ACHN (cell line): ENCODE measurements at places on chromosomes 11 and 22.

GRCh38 chr11:46267930-46268329 is 9.5 kb upstream of the CREB3L1 start:
- DNase-seq = no peak

- DNase-seq = no peak
Measured at GRCh38 chr11:37972691-37973090, 1374.7 kb upstream of the RAG2 start.

- DNase-seq = peak; percentile 42
Measured at GRCh38 chr11:77046060-77046501, 11.9 kb downstream of the B3GNT6 start.

GRCh38 chr11:55714982-55715888 is 53.2 kb downstream of the OR4C6 start:
- peak; percentile 42 for DNase-seq

GRCh38 chr22:20519558-20519957 is 12.1 kb downstream of the MED15 start:
- no peak for DNase-seq

DNA sequence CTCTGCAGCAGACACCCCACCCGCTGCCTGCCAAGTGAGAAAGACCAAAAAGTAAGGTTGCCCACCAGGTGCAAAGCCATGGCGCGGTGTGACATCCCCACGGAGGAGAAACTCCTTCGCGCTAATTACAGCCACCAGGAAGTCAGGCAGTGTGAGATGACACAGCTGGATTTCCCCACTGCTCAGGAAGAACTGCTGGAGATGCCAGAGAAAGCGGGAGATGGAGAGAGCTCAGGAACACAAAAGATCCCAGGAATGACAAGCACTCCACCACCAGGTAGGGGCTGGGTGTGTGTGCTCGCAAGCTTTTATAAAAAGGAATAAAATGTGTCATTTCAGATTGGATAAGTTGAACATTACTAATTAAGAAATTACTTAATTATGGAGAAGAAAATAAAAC is 292.7 kb downstream of the OPCML start:
- DNase-seq = no peak

DNA sequence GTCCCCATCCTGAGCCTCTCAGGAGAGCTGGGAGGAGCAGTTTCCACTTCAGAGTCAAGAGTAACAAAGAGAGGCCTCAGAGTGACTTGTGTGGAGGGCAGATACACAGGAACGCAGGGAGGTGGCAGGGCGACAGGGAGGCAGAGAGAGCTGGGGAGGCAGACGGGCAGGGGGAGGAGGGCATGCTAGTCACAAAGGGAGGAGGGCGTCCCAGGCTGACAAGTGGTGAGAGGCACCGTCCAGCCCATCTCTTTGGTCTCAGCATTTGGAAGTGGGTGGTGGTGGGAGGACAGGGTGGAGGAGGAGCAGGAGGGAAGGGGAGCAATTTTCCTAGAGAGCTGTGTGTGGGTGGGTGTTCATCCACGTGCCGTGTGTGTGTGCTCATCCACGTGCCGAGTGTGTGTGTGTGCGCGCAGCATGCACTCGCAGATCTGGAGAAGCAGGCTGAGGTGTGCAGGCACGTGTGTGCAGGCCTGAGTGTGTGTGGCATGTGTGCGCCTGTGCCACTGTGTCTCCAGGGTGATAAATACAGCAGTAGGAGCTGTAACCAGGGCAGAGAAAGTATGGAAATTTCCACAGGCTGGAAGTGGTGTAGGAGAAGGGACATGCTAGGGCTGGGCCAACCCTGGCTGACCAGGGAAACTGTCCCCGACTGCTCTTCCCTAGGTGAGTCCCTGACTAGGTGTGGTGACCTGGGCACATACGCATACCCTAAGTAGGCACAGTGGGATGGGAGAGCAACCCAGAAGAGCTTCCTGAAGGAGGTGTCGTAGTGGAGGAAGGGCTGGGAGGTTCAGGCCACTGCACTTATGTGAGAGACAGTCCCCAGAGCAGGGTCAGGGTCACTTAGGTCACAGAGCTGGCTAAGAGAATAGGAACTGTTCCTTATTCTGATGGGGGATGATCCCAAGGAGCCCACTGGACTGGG is 7.3 kb upstream of the PDE2A start:
- no peak for DNase-seq

DNA sequence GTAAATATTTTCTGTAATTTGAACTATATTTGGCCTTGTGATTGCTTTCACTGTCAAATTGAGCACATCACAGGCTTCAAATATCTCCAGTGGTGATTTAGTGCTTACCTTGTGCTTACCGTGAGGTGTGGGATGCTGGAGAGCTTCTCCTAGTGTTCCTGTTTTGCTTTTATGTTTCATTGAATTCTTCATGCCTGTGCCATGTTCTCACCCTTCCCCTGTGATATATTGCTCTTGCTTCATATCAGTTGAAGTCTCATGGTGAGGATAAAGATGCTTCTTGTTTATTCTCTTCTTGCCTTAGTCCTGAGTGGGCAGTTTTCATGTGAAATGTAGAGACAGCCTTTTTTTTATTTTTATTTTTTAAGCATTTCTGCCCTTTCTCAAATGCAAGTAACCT is 198.0 kb upstream of the PDGFD start:
- no peak for DNase-seq

GRCh38 chr11:22764735-22765134 is 64.9 kb downstream of the SVIP start:
- no peak for DNase-seq

GRCh38 chr11:7974668-7975067 is 9.4 kb upstream of the NLRP10 start:
- no peak for DNase-seq

DNA sequence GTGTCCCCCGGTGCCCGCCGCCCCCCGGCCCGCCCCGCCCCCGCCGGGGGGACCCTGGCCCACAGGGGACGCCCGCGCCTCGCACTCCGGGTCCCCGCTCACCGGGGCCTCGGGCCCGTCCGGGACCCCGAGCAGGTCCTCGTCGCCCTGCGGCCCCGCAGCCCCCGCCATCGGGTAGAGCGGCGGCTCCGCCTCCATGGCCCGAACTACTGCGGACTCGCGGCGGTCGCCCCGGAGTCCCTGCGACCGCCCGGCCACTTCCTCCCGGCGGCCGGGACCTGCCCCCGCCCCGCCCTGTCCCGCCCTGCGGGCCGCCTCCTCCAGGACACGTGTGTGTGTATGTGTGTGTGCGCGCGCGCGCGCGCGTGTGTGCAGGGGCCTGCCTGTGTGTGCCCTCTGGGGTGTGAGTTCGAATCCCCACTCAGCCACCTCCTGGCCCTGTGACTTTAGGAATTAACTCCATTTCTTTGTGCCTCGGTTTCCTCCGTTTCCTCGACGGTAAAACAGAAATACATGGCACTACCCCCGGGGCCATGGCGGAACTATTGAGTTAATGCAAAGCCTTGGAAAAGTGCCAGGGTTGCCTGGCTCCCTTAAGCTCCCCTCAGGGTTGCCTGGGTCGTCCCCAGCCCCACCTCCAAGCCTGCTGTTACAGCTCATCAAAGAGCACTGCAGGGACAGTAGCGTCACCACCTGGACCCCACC is at the start of gene UNC93B1:
UNC93B1 (minus strand) TSS at position 252 of the 705 bp plus-strand sequence; CDS start at position 198, 54 bp downstream.
- peak; percentile 83 for DNase-seq

GRCh38 chr11:73461964-73462363 is 85.8 kb downstream of the RELT start:
- no peak for DNase-seq

DNA sequence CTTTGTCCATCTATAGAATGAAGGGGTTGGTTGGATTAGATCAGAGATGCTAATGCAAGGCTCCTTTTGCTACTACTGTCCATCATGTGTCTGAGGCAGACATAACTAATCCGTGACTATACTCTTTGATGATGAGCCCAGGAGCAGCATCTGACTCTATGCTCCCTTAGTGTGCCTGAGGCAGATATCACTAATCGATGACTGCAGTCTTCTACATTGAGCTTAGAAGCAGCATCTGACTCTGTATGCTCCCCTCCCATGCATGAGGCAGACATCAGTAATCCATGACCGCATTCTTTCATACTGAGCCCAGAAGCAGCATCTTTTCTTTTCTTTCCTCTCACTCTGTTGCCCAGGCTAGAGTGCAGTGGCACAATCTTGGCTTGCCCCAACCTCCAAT is 4.2 kb downstream of the TCN2 start:
- no peak for DNase-seq

GRCh38 chr11:17558916-17559315 is 11.9 kb downstream of the OTOG start:
- DNase-seq = no peak

DNA sequence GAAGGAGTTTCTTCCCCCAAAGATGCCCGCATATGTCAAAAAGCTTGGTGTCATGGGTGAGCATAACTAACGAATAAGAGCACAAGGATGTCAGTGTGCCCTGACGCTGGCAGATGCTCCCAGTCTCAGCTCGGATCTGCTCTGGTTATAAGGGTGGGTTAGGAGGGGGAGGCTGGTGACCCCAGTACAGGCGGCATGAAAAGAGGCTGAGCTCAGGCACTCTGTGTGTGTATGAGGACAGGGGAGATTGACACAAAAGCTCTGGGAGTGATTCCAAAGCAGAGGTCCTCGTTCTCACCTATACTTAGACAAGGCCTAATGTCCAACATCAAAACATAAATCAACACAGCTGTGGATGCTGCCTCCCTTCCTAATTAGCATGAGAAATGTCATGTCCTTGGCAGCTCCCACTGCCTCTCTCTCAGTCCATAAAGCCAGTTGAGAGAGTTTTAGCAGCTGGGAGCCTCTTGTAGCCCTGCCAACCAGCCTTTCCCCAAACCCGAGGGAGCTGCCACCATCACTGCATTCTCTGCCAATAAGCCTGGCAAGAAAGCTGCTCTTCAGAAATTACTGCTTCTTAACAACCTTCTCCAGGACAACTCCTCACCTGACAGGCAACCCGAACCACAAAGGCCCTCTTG is 59.8 kb downstream of the SC5D start:
- DNase-seq = no peak

GRCh38 chr22:30297991-30298701 is 8.8 kb upstream of the CASTOR1 start:
- DNase-seq = no peak

- no peak for DNase-seq
Measured at GRCh38 chr22:45757068-45757467, 85.4 kb downstream of the ATXN10 start.

- no peak for DNase-seq
Measured at GRCh38 chr11:14812757-14813156, 79.3 kb downstream of the CYP2R1 start.

DNA sequence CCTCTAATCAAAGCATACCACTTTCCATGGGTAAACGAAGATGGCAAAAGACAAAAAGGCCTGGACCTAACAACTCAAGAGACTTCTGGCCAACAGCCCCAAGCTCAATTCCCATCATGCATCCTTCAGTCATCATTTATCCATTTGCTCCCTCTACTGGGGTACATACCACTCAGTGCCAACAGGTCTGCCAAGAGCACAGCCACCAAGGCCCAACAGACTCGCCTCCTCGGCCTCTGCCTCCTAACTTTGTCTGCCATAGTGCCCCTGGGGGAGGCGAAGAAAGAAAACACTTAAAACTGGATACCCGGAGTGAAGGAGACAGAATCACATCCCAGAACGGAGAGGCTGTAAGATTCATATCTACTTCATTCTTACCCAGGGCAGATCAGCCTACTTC is 1.1 kb downstream of the HYOU1 start:
- DNase-seq = peak; percentile 48

DNA sequence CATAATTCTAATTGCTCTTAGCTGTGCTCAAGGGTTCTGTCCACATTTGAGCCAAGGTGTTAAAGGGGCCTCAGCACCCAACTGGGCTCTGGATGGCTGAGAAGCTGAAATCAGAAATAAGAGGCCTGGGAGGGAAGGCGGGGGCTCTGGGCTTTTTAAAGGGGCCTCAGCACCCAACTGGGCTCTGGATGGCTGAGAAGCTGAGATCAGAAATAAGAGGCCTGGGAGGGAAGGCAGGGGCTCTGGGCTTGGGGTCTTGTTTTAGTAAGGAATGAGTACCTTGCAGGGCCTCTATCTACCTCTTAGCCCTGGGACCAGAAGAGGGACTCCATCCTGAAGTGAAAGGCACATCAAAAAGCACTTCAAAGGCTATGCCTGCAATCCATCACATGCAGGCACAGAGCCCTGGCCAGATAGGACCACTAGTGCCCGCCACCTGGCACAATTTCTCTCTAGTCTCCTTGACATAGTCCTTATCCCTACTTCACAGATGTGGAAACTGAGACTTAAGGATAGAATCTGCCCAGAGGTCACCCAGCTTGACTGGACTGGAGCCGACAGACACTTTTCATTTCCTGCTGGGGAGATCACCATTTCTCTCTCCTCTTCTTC is 35.6 kb downstream of the DKK3 start:
- no peak for DNase-seq

GRCh38 chr11:103842795-103843194 is 193.6 kb upstream of the DDI1 start:
- no peak for DNase-seq

GRCh38 chr11:95788921-95789505 is 569 bp downstream of the FAM76B start:
- peak; percentile 51 for DNase-seq

DNA sequence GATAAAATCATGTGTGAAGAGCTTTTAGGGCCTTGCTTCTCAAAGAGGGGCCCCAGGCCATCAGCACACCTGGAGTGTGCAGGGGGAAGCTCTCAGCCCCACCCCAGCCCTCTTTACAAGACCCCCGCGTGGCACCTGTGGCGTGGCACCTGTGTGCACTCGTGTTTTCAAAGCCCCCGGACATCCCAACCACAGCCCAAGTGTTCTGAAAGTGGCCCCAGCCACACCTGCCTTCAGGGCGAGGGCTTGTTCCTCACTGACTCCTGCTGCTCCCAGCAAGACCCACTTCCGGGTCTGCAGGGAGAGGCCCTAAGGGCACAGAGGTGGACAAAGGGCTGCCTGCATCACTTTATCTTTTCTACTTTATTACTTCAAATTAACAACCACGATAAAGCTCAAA is 17.5 kb upstream of the TMEM184B start:
- no peak for DNase-seq

DNA sequence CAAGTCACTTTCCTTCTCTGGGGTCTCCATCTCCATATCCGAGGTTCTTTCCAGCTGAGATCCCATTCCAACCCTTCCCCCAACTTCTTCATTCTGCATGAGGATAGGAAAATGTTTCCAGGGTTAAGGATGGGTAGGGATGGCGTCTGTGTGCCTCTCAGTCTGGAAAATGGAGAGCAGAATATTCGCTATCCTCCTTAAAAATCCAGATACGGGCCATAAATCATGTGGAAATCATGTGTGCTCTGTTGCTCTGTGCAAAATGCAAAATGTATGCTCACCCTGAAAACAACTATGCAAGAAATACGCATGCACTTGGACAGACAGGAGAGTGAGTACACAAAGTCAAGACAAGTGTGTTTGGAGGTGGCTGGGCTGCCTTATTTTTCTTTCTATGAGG is 3.2 kb downstream of the CREB3L1 start:
- DNase-seq = no peak
